ENCODE measurements at places on chromosomes 7 and 10. TPM values are rescaled to one million over a fixed set of nuclear protein-coding genes. Genes with fewer than 3 reads are reported as not detected.
A peak's percentile ranks its signal among the peaks of the same experiment; 100 is the strongest.

TLX1 gene
- not detected for total RNA-seq

SPDYE2 gene
- total RNA-seq: not detected

CCL24 gene
- total RNA-seq: 0.99 TPM

NEUROG3 gene
- 0.66 TPM for total RNA-seq

DNA sequence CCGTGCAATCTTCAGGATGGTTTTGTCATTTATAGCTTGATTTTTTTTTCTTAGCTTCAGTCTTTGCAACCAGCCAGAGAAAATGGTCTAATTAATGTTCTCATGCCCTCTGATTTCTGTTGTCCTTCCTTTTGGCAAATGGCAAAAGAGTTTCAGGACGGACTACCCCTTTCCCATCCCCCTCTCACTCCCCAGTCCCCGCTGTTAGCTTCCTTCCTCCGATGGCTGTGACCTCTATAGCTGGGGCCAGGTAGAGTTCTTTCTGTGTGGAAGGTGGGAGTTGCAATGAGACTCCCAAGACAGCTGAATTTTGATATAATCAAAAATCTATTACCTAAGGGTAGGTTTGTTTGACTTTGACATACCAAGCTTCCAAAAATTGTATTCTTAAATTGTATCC is 362.0 kb downstream of the PAXIP1 start:
- DNase-seq: no peak

DNA sequence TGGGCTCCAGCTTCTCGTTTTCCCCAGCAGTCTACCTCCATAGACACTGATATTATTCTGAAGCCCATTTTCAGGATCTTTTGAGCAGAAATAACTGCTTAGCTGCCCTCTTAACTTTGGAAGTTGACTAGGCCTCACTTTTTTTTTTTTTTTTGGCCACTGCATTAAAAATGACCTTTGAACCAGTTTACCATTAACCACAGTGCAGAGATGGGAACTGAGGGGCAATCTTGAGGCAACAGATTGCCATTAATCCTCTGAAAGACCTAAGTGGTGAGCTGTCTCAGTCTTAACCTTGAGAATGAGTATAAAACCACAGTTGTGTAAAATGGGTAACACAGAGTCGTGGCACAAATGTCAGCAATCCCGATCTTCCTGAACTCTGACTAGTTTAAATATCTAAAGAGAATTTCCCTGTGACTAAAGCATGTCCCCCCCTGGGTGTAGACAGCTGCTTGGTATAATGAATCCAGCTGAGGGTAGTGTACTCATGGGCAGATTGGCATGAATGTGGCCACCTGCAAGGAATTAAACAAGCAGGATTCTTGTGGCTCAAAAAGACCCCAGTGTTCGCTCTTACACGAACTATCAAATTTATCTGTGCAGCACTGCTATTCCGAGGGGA is 46.1 kb upstream of the FMC1 start:
- no peak for DNase-seq

DNA sequence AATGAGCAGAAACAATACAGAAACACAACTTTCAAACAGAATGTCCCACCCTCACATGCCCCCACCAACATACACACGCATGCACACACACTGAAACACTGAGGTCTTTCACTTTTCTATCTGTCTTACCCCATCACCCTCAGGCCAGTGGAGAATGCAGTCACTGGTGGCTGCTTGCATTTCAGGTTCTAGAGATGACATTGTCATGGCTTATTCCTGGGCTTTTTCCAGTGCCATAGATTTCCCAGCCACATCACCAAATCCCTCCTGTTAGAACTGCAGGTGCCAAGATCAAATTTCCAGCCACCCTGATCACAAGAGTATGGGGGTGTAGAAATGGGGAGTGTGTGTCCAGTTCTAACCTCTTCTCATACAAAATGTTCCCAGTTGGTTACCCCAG is 68.4 kb downstream of the CACNA2D1 start:
- no peak for DNase-seq

DNA sequence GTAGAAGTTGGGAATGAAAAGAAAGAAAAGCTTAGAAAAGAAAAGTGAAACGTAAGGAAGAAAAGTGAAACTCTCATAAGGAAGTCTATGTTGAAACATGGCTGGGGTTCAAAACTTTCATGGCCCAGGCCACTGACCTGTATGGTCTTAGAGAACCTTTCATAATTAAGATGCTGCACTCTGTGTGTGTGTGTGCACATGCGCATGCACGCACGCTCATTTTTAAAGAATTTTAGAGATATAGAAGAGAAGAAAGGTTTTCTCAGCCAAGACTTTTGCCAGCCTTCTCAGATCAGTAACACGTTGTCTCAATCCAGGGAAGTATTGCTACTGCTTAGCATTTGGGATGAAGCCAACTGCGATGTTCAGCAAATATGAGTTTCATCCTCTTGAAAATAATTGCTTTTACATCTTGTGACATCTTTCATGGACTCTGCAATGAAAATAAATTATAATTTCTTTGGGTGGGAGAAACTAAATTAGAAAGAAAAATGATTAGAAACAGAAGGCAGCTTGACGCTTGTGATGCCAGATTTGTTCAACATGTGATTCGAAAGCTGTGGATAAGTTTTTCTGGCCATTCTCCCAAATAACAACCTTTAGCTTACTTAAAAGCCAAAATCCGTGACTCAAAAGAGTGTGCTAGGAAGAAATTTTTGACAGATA is 16.2 kb upstream of the SLC26A4 start:
- DNase-seq: no peak

DNA sequence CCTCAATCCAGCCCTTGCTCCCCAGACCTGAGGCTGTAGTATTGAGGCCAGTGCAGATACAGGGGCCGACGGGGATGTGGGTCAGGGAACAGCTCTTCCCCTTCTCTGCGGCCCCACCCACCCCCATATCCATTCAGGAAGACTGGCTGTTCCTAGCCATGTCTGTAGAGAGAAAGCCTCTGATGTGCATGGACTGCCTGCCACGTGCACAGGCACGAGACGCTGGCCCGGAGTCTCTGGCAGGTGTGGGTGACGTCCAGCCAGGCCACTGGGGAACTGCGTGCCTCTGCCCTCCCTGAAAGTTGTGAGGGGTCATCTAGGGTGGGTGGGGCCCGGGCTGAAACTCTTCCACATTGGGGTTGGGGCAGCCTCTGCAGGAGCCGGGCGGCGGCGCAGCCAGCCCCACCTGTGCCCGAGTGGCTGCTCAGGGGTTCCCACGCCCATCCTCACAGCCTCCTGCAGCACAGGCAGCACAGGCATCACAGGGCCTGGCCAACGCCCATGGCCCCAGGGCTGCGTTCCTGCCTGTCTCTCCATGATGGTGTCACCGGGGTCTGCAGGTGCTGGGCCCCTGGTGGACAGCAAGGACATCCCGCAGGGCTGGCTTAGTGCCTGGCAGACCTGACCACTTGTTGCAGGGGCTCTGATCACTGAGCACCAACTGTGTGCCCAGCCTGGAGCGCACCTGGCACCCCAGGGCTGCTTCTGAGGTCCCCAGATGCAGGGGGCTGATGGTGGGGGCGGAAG is 27.5 kb downstream of the MICALL2 start:
- DNase-seq: no peak

DNA sequence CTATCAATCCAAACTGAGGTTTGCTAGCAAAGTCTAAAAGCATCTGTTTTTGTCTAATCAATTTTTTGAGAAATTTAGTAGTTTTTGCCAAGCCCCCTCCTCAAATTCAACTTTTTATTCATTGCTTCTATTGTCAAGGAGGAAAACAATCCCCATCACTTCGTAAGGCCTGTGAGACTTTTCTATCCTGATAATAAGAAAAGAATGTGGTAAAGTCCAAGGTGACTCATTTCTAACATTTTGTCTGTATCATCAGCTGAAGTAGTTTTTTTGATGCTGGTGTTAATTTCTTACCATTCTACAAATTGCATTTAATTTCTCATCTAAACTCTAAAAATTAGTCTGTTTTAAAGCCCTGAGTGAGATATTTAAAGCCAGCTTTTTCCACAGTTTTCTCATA is 11.7 kb downstream of the ANK3 start:
- DNase-seq: no peak

DNA sequence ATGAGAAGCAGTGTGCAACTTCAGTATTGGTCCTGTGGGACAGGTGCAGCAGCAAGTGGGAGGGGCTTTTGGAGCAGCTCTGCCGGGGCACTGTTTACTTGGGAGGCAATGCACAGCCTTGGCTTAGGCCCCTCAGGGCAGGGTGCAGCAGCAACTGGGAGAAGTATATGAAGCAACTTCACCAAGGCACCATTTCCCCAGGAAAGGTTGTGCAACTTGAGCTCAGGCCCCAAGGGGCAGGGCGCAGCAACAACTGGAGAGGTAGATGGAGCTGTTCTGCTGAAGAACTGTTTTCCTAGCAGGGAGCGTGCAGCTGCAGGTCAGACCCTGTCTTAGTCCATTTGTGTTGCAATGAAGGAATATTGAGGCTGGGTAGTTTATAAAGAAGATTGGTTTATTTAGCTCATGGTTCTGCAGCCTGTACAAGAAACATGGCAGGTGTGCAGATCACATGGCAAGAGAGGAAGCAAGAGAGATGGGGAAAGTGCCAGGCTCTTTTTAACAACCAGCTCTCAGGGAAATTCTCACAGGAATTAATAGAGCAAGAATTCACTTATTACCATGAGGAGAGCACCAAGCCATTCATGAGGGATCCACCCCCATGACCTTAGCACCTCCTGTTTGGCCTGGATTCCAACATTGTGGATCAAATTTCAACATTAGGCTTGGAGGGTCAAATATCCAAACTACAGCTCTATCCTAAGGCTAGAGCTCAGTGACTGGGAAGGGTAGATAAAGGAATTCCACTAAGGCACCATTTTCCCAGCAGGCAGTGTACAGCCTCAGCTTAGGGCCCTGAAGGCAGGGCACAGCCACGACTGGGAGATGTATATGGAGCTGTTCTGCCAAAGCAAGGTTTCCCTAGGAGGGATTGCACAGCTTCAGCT is 10.9 kb downstream of the GPR141 start:
- no peak for DNase-seq

- peak; percentile 34 for DNase-seq
Observed at GRCh38 chr10:72679838-72680241, 12.1 kb upstream of the MCU start.

DNA sequence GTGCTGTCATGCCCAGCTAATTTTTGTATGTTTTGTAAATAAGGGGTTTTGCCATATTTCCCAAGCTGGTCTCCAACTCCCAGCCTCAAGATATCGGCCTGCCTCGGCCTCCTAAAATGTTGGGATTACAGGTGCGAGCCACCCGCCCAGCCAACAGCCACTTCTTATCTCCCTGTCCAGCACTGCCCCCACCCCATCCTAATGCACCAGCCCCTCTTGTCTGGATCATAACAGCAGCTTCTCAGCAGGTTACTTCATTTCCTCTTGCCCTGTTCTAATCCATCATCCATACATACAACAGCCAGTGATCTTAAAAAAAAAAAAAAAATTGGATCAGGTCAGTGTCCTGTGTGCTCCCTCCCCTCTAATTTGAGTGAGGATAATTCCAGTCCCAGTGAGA is 12.8 kb upstream of the FRAT2 start:
- no peak for DNase-seq

DNA sequence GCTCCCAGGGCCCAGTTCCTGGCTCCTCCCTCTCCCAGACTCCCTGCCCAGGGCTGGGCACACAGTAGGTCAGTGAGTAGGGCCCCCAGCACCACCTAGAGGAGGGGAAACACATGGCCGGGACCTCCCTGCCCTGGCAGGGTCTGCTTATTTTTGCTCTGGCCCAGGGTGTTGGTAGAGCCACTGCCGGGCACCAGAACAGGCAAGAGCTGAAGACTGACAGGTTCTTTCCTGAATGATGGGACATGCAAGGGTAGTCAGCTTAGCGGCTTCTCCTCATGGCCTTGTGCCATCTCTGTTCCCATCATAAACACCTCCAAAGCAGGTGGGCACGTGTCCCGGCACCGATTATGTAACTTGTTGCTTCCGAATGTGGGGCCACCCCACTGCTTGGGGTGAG is 86.5 kb downstream of the NEURL1 start:
- no peak for DNase-seq

DNA sequence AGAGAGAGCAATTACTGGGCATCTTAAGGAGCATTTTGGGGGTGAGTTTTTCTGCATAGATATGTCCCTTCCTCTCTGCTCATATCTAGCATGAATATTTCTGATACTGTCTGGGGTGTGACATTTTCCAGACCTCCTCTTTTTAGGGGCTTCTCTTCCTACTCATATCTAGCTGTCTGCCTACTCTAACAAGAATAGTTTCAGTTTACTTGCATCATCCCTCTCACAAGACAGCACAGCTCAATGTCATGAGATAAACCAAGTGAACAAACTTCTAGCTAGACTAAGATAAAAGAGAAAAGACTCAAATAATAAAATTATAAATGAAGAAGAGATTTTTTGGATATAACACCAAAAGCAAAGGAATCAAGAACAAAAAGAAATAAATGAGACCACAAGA is 419.5 kb upstream of the SORCS1 start:
- DNase-seq: no peak

GRCh38 chr7:70630818-70631457 is 501.0 kb upstream of the GALNT17 start:
- DNase-seq: no peak

DNA sequence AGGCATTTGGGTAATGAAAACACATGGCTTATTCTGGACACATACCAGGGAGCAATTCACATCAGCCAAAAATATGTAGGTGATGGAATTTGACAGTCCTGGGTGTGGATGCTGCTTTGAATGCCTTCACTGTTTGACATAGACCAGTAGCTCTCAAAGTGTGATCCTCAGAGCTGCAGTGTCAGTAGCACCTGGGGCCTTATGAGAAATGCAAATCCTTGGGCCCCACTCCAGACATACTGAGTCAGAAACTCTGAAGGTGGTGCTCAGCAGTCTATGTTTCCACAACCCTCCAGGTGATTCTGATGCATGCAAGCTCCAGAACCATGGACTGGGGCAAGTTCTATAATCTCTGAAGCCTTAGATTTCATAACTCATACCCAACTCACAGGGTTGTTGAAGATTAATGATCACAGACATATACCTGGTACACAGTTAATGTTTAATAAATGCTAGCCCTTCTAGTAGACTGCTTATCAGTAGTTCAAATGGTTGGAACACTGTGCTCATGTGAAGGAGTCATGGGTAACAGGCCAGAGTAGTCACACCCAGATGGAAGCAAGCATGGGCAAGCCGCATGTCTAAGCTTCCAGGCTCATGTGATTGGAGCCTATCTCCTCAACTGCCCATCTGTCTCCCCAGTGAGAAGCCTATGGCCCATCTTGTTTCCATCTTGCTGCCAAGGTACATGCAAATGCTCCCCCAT is 715.7 kb downstream of the GRID1 start:
- no peak for DNase-seq

DNA sequence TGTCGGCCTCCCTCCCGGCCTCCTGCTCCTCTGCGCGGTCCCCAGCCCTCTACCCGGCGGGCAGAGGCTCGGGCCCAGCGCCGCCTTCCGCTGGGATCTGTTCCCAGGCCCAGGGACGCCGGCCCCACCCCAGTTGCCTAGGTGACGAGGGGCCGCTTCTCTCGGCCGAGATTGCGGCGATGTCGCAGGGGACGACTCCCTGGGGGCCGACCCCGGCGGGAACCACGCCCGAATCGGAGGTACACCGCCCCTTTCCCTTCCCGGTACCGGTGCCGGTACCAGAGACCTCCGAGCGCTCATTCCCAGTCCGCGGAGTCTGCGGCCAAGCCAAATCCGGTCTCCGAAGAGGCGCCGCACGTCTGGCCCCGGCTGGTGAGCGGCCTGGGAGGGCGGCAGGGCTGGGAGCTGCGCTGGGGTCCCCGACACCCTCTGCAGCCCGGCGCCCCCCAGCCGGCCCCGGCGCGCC is at the start of gene CABCOCO1:
CABCOCO1 (plus strand) TSS at position 136 of the 466 bp plus-strand sequence; CDS start at position 180, 44 bp downstream.
- DNase-seq: no peak
